Stimulated activated CD4-positive, alpha-beta T cell treated with anti-CD3 and anti-CD28 coated beads, Interleukin-15, amount 100 ng/mL, for 1 hour (primary cell): ENCODE measurements at places on chromosomes 4 and X.
A peak's percentile ranks its signal among the peaks of the same experiment; 100 is the strongest.

GRCh38 chrX:150731795-150732194 is 38.6 kb downstream of the MTMR1 start:
- DNase-seq, result no peak

- DNase-seq, result no peak
Observed at GRCh38 chrX:154375156-154375504, 696 bp upstream of the FLNA start.

DNA sequence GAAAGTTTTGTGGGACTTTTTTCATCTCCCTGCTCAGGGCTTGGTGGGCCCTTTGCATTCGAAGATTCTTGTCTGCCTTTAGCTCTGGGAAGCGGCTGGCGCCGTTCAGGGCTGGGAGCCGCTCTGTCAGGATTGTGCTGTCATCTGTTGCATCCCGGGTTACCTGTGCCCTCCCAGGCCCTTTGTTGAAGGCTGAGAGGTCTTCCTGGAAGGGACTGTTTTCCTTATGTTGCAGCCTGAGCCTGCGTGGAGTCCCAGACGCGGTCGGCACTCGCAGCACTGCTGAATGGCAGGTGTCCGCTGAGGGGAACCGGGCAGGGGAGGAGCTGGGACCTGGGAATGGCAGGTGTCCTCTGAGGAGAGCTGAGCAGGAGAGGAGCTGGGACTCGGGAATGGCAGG is 15.9 kb downstream of the RGS12 start:
- no peak for DNase-seq

DNA sequence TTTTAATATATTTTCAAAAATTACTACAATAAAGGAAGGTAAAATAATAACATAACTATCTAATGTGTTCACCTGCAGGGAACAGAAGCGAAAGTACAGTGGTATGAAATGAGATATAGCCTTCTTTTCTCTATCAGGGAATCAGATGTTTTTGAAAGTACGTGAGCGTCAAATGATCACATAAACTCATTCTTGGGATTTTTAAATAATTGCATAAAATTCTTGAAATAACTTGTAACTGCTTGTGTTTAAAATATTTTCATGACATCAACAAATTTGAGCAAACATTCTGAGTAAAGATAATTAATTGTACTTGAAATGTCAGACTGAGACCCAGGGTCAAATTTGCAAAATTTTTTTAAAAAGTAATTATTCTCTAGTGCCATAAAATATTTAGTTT is 193.5 kb upstream of the NEIL3 start:
- DNase-seq, result no peak

DNA sequence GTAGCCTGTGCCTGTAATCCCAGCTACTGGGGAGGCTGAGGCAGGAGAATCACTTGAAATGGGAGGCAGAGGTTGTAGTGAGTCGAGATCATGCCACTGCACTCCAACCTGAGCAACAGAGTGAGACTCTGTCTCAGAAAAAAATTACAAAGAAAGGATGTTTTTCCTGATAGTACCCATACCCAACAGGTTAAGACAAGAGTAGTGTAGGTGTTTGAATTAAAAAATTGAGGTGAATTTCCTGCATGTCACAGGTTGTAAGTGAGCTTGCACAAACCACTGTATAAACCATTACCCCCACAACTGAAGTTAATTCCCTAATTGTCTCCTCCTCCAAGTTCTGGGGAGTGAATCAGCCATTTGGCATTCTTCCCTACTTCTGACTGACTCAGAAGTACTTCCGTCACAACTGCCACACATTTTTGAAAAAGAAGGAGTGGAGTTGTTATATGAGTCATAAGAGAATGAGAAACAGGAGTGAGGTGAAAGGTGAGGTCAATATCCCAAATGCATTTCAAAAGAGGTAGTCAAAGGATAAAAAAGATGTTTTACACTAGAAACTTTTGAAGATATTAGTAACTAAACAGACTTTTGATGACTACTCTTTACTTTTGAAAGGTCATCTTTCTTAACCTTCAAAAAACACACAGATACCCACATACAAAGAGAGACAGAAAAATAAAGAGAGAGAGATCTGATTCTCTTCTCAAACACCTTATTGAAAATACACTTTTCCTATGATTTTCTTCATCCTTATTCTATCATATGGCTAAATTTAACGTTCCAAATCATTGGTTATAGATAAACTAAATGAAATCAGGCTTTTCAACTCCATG is 134.5 kb downstream of the BTC start:
- no peak for DNase-seq

DNA sequence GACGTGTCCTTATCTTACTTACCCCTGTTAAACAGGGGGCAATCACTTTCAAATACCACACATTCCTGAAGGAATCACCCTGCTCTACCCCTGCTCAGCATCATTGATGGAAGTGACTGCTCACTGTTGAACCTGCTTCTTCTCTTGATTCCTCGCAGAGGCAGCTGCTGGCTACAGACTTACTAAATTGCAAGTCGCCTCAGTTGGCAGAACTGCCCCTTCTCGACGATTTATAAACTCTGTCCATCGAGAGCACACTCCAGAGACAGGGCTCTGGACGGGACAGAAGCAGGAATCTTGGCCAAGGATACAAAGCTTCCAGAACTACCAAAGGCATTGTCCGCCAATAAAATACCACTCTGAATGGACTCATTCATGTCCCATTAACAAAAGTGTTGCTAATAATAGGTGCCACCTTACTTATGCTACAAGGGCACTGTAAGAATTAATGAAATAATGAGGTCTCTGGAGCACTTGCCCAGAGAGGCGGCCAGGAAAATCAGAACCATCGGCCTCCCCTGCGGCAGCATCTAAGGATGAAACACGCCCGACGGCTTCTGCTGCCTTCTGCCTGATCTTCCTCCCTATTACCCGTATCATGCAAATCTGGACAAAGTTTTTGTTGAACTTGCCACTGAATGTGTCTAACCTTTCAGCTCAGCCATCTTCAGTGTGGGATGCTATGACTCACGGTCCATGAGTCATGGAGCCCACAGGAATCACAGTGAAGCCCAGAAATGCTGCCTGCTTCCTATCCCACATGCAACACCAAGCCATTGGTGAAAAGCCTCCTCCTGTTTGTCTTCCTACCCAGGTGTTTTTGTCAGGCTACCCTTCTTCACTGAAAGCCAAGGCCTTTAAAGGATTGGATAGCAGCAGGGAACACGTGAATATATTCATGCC is 164.9 kb downstream of the MAML3 start:
- peak; percentile 6 for DNase-seq

- no peak for DNase-seq
Observed at GRCh38 chr4:39626261-39626660, 12.4 kb downstream of the SMIM14 start.
